ENCODE measurements at places on chromosomes 5 and 9. TPM values are rescaled to one million over a fixed set of nuclear protein-coding genes. Genes with fewer than 3 reads are reported as not detected.
A peak's percentile ranks its signal among the peaks of the same experiment; 100 is the strongest.

DNA sequence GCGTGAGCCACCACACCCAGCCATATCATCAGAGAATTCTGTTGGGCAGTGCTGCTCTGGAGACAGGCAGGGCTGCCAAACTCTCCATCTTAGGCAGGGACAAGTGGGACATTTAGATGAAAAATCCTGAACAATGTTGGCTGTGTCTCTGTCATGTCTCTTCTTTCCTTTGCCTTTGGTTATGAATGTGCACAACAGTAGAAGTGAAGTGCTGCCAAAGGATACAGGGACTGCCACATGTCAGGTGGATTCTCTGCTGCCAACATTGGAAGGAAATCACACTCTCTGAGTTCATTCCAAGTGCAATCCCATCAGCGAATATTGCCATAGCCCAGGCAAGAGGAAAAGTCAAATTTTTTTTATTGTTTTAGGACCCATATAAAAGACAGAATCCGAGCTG, 348.8 kb downstream of the TRPM3 start:
- no peak for DNase-seq

DNA sequence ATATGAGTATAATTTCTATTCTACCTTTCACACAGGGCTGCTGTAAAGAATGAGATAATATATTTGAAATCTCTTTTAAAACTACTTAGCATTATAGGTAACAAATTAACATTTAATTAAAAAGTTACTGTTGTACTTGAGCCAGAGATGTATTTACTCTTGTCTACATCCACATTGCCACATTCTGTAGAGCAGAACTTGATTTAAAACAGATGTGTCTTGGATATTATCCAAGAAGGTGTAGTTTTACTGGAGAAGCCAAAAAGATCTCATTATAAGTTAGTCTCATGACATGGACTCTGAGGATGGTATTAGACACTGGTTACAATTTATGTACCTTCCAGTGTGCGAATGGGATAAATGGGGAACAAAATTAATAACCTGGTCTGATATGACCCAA, 293.1 kb upstream of the CCNH start:
- no peak for DNase-seq

- no peak for DNase-seq
These were observed 105.3 kb downstream of the SLIT3 start for GRCh38 chr5:169195601-169196000.

- DNase-seq: peak; percentile 78
These were observed 133.0 kb upstream of the TUT7 start for GRCh38 chr9:86486891-86487837.

GRCh38 chr9:86713470-86713869, 233.8 kb downstream of the GAS1 start:
- peak; percentile 72 for DNase-seq

GRCh38 chr9:133406480-133407307, 11.1 kb downstream of the REXO4 start:
- peak; percentile 40 for DNase-seq

- no peak for DNase-seq
These were observed 43.6 kb downstream of the NLN start for GRCh38 chr5:65765582-65765981.

DNA sequence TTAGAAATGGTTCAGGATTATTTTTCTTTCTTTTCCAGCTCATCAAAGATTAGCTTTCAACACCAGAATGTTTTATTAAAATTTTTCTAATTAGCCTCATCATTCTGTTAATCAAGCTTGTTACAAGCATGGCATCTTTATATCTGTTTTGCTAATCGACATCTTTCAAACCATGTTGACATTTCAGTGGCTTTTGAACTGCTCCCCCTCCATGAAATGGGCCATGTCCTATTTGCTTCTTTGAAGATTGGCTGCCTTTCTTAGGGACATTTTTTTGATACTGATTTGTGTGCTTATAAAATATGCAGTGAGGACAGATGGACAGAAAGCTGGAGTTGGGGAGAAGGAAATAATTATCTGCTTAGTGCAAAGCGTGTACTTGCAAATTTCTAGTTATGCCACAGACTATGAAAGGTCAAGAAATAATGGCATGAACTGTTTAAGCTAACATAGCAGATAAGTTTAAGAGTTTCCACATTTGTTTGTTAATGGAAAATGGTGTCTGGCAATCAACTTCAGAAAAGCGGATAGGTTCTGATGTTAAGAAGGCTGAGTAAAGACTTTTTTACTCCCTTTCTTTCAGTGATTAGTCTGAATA, 27.5 kb downstream of the BTF3 start:
- no peak for DNase-seq

- no peak for DNase-seq
These were observed 227.6 kb upstream of the ELL2 start for GRCh38 chr5:96189028-96189826.

DNA sequence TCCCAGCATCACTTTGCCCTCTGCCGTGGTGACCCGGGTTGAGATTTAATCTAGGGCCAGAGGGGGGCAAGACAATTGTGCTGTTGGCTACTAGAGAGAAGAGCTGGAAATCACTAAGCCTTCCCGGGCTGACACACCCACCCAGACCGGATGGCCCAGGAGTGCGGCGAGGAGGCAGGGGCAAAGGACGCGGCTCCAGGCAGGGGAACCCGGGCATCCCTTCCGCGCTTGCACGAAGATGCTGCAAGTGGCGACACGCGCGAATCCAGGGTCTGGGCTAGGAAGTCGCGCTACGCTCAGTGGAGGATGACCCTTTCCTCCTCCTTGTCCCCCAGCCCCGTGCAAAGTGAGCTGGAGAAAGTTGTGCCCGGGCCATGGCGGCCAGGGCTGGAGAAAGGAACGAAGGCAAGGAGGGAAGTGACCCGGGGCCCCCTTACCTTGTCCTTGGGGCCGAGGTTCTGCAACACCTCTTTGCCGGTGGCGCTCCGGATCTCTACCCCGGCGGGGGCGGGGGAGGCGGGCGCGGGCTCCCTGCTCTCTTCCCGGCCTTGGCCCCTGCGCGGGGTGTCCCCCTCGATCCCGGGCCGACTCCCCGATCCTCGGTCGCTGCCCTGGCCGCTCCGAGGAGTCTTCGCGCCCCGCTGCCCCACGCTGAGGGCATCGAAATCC, 693 bp downstream of the DPYSL3 start:
- no peak for DNase-seq

GRCh38 chr9:83473488-83473971, 64.7 kb downstream of the FRMD3 start:
- peak; percentile 48 for DNase-seq

DNA sequence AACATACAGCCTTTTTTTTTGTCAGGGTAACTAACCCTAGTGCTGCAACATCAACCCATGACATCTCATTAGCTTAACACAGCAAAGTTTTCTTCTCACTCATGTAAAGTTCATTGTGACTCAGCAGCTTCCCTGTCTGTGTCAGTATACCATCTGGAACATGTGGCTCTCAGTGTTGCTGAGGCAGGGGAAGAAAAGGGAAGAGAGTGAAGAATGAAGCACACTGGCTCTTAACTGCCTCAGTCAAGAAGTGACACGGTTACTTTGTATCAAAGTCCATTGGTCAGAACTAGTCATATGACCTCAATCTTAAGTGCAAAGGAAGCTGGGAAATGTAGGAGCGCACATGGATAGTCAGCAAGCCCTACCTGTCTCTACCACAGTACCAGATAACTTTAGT, 185.0 kb upstream of the ELL2 start:
- DNase-seq: peak; percentile 78

GRCh38 chr5:35095366-35095765, 47.6 kb upstream of the AGXT2 start:
- DNase-seq: no peak

DNA sequence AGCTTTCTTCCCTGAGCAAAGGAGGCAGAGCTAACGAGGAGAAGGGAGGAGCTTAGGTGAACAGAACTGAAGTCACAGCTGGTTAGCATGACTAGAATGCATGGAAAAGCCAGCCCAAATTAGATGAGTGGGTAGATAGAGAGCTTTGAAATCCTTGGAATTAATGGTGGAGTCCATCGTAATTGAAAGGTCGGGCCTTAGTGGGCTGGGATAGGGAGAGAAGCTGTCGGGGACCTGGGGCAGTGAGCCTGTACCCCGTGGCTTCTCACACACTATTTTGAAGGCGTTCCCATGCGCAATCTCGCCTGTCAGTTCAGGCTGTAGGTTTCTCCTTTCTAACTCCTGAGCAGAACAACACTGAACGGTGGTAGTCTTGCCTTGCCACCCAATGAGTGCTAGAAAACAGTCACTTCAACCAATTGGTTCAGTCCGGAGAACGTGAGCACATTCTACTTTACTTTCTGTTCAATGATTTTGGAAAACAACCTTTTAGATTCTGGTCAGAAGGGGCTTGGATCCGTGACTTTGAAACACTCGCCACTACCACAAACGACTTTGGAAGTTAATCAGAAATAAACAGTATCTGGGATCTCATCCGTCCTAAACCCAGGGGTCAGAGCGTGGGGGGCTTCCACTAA, 655 bp upstream of the RAI14 start:
- peak; percentile 93 for DNase-seq

DNA sequence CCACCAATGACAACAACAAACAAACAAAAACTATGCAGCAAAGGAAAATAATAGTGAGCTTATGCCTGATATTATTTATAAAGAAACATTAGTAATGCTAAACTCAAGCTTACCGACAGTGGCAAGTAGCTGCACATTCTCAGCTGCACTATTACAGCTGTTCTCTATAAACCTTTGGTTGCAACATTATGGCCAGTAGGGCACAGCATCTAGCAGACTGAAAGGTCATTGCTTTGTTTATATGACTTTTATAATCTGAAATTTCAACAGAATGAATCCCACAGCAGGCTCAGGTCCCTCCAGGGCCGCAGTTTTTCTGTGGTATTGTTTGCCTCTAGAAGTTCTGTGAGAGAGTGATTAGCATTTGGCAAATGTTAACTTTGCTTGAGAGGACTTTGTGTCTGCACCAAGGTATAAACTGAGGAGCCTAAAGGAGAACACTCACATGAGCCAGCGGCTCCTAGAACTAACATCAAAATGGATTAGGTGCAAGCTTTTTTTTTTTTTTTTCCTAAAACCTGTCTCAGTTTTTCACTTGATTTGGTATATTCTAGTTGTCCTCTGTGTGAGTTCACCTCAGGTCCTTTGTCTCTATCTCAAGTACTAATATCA, 58.3 kb downstream of the IZUMO3 start:
- DNase-seq: no peak

DNA sequence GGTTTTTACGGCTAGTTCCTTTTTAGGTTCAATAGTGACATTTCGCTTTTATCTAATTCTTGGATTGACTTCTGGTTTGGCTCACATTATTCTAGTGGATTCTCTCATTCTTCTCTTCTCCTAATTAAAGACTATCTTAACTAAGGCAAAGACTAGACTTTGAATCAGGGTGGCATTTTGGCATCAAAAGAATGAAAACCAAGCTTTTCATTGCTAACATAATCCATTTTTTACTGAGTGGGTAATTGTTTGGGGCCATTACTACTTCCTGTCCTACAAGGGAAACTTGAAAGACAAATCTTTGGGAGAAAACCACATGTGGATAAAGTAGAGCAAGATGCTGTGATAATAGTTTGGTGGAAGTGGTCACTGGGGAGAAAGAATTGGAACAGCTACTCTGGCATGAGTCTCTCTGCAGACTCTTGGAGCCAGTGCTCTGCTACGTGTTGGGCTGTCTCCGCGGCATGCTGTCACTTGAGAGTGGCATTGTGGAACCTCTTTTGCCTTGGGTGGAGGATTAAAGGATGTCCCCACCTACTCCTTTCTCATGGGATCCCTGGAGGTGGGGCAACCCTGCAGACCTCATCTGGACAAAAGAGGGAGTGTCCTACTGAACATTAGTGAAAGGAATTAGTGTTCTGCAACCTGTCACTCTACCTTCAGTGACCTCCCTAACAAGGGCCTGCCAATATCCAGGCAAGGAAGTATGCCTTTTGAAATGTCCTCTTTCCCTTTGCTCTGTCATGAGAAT, 280.4 kb downstream of the PSAT1 start:
- no peak for DNase-seq

The PTPRD gene
- 85.4 TPM for total RNA-seq

The OR2Y1 gene
- not detected for total RNA-seq

The TXNDC8 gene
- not detected for total RNA-seq

The ADAMTS16 gene
- 1.3 TPM for total RNA-seq

The INSL6 gene
- not detected for total RNA-seq

The TAS2R1 gene
- not detected for total RNA-seq

Measured in renal cortical epithelial cell (primary cell).